Hematopoietic multipotent progenitor cell treated with erythropoietin and hydrocortisone succinate and interleukin-3 and kit ligand, for 6 days (in vitro differentiated cells): ENCODE measurements at places on chromosomes 7 and 10.
A peak's percentile ranks its signal among the peaks of the same experiment; 100 is the strongest.

DNA sequence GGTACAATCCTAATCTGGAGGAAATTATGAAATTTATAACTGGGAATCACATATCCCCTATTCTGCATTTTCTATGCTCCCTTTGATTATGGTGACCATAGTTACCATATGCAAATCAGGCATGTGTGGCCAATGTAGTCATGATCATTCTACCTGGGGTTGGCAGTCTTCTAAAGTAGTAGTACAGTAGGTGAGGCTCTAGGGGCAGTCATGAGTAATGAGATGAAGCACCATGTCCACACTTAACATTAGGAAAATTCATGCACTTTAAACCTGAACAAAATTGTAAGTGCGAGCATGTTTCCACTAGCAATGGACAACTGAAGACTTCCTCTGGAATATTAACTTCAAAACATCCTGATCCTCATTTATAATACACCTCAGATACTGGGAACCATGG, 545.9 kb downstream of the SUGCT start:
- peak; percentile 54 for DNase-seq

DNA sequence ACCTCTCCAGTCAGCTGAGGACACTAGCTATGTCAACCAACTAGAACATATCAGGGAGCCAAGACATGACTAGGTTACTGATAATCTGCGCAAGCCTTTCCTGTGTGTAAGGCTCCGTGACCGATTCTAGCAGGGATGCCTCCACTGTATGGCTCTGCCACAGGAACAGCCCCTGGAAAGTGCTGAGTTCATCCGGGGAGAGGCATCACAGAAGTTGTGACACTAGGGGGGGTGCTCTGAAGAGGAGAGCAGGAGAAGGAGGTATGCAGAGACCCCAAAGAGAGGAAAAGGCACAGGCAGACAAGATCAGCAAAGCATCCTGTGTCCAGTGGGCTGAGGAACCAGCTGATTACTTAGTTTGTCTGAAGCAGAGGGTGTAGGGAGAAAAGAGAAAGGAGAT, 13.5 kb downstream of the UPP1 start:
- no peak for DNase-seq

DNA sequence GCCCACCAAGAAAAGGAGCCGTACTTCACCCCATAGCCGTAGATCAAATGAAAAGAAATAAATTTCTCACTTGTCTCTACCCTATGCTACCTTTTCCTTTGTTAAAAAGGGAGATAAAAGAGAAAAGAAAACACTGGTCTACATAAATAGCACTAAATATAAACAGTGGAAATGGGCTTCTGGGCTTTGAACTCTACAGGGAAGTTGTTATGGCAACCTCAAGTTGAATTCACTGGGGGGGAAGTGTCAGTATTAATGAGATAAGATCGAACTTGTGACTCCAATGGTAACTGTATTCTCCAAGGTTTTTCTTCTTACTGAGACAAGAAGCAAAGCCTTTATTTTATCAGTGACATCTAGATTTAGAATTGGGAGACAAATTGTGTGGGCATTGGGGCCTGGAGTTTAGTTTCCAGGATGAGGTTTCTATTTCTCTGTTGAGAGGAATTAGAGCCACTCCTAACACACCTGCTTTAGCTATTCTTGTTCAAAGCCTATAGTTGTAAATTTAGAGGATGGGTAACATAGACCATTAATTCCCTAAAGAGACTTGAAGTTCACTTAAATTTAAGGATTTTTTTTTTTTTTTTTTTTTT, 604.3 kb upstream of the GALNT17 start:
- peak; percentile 16 for DNase-seq

- peak; percentile 92 for DNase-seq
Measured at GRCh38 chr10:110305767-110306451, 1.2 kb upstream of the SMNDC1 start.

- DNase-seq = no peak
Measured at GRCh38 chr7:28773423-28774145, 184.5 kb downstream of the TRIL start.

- DNase-seq = no peak
Measured at GRCh38 chr7:105016709-105017656, 3.0 kb downstream of the KMT2E start.

DNA sequence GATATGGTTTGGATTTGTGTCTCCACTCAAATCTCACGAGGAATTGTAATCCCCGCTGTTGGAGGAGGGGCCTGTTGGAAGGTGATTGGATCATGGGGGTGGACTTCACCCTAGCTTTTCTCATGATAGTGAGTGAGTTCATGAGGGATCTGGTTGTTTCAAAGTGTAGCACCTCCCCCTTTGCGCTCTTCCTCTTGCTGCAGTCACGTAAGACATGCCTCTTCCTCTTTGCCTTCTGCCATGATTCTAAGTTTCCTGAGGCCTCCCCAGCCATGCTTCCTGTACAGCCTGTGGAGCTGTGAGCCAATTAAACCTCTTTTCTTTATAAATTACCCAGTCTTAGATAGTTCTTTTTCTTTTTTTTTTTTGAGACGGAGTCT, 17.1 kb downstream of the CDNF start:
- no peak for DNase-seq

GRCh38 chr7:82559193-82559805, 115.7 kb upstream of the CACNA2D1 start:
- no peak for DNase-seq
